ENCODE measurements at places on chromosomes 1 and 21.

GRCh38 chr1:156964441-156964840 is 44.0 kb downstream of the LRRC71 start:
- DNase-seq: no peak

GRCh38 chr1:32741413-32742198 is 39.0 kb upstream of the SYNC start:
- no peak for DNase-seq

DNA sequence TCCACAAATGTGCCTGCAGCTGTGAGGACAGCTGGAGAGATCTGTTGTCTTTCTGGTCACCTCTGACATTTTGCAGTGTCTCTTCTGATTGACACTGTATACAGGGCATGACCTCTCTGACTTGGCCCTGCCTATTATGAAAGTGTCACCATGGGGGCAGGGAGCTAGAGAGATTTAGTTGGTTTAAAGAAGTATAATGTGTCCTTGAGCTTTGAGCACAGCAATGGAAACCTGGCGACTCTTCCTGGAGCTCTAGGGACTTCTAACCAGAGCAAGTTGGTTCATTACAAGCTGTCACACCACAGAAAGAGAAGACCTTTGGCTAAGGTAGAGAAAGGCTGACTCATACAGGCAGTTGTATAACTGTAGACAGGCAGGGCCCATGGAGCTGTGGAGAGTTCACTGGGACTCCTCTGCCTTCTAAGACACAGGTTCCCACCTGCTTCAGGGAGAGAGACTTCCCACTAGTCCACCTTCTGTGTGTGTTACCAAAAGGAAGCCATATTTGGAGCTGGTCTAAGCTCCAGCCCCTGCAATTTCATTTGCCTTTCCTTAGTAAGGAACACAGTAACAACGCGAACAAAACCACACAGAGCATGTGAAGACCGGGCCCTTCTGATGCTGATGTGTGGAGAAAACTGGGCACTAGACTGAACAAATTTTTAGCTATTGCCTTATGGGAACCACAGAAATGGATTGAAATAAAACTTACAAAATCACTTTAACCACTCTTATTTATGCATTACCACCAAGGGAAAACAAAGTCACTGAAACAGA is 90.5 kb upstream of the ADAR start:
- no peak for DNase-seq

DNA sequence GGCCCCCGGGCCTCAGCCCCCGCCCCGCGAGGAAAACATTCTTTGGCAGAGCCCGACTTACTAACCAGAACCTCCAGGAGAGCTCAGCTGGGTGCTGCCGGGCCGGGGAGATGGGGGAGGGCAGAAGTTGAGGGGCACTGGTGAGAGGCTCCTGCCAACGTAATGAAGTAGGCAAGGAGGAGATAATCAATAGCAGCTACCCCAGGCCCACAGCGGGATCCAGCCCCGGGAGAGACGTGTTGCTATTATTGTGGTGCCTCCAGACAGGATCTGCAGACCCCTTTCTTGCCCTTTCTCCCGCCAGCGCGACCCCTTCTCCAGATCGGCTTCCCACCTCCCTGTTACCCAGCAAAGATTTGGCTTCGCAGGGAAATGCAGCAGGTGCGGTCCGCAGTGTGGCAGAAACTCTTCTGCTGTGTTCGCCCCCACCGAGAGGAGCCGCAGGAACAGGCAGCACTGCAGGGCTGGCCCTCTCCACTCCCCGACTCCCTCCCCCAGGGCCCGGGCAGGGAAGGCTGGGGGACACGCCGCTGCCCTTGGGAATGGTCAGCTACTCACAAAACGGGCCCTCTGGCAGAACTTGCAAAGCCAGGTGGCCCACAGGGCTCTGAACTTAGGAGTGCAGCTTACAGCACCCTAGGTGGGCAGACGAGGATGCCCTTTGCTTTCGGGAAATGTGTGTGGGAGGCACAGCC is 1.5 kb upstream of the KCNA2 start:
- DNase-seq: no peak

DNA sequence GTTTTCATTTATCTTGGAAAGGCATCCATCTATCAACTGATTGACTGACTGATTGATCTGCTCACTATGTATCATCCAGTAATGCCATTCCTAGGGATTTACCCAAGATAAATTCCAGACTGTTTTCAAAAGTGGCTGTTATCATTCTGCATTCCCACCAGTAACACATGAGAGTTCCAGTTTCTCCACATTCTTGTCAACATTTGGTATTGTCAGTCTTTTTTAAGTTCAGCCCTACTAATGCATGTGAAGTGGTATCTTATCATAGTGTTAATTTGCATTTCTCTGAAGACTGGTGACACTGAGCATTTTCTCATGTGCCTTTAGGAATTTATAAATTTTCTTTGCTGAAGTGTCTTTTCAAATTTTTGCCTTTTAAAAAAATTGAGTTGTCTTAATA is 99.6 kb downstream of the SIM2 start:
- DNase-seq: no peak

- no peak for DNase-seq
Measured at GRCh38 chr1:100942304-100943046, 46.6 kb downstream of the SLC30A7 start.

DNA sequence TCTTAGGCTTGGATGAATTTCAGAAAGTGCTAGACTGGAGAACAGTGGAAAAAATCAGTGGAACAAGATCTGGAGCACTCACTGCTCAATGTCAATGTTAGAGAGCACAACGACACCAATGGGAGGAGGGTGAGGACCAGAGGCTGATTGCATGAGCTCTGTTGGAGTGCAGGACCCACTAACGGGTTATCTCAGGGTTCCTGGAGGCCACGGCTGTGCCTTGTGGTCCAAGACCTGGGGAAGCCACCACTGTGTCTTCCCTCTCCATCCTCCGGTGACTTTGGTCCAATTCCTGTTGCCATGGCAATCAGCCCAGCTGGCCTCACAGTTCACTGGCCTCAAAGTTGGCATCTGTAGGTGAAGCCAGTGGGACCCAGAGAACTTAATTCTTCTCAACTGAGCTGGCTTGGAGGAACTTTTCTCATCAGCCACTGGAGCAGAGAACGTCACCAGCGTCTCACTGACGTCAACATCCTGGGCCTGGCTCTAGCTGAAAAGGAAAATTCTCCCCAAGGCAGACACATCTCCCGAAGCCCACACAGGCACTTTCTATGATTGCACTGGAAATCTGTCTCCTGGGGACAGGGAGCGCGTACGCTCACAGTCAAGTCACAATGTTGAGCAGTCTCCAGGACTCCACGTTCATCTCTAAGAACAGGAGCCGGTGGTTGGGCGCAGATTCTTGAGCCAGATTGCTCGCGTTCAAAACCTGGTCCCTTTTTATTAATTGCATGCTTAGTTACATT is 21.9 kb upstream of the GPR157 start:
- no peak for DNase-seq

DNA sequence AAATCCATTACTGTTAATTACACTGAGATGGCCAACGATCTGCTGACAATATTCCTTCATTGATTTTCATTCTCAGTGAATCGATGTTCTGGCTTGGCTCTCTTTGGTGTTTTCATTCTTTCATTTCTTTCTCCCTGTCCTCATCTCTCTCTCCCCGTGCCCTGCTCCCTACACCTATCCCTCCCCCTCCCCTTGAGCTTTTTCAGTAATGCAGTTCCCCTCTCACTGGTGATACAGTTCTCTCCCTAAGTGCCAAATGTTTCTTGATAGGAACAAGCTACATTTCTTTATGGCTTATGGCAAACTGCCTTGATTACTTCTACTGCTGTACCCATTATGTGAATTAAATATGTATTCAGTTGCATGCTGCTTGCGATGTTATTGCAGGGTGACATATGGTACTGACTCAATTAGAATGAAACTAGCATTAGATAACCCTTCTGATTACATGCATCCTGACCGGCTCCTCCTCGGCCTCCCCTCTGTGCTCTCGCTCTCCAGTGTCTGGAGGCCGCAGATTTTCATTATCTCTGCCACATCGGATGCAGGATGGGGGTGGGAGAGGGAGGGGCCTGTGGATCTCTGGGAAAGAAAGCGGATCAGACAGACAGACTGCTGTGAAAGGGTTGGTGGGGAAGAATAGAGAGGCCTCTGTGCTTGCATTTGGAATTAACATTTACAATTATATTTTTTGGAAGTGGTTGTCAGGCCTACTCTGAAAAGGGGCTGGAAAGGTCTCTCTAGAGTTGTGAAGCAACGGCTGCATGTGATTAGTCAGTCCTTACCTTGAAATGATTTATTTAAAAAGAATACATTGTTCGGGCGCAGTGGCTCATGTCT is 130.9 kb downstream of the PBX1 start:
- no peak for DNase-seq

DNA sequence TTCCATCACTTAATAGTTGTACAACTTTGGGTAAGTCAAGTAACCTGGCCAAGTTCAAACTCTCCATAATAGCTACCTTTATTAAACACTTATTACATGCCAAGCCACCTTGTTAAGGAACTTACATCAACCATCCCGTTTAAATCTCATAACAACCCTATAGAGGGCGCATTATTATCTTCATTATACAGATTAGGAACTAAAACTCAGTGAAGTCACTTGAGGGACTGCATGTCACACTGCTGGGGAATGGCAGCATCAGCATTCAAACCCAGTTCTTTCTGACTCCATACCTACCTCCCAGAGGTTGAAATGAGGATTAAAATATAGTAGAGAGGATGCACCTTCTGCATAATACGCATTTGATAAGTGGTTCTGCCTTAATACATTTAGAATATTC is 47.1 kb upstream of the PLA2G2C start:
- DNase-seq: no peak

DNA sequence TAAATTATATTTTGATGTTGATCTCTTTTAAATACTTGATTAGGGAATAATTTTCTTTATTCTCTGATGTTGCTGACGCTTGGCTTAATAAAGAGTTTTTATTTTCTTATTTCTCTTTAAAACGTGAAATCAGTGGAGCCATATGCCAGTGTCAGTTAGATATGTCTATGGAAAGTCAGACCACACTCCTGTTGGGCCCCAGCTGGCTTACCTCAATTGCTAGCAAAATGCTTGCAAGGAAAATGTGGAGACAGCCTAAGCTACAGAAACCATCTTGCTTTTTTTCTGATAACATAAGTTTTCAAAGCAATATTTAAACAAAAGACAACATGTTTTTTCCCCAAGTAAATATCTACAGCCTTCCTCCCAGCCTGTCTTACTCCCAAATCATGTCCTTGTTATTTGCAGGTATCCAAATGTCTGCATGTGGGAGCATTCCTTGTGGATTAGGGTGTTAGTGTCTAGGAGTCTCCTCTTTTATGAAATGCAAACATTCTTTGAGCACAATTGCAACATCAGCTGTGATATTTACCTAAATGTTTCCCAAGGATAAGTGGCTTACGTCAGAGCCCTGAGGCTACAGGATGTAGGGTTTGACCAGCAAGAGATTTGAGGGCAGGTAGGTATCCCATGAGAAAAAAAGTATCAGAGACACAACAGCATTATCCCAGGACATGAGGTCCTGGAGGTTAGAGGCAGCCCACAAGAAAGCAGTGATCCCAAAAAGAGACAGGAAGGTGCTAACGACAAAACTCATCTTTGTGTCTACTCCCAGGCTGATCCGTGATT is 117.2 kb upstream of the KCNJ15 start:
- no peak for DNase-seq

DNA sequence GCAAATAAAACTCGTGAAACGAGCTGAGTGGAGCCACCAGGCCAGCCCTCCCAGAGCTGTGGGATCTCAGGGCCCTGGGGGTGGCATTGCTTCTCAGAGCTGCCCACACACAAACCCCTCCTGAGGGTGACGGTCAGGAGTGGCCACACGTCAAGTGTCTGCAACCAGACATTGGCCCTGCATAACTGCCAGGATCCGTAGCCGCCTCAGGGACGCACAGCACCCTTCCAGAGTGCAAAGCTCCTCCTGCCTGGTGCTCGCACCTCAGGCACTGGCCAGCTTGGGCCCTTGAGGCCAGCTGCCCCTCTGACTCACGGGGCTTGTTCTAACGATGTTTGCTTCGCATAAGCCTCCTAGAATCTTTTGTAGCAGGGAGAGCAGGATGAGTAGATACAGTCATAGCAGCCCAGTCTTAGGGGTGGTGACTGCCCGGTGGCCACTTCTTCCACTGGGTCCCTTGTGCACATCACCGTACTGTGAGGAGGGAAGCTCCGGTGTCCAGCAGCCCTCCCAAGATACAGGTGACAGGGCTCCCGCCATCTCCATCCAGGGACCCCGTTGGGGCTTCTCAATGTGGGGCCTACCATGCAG is 5.0 kb downstream of the WNT3A start:
- no peak for DNase-seq

DNA sequence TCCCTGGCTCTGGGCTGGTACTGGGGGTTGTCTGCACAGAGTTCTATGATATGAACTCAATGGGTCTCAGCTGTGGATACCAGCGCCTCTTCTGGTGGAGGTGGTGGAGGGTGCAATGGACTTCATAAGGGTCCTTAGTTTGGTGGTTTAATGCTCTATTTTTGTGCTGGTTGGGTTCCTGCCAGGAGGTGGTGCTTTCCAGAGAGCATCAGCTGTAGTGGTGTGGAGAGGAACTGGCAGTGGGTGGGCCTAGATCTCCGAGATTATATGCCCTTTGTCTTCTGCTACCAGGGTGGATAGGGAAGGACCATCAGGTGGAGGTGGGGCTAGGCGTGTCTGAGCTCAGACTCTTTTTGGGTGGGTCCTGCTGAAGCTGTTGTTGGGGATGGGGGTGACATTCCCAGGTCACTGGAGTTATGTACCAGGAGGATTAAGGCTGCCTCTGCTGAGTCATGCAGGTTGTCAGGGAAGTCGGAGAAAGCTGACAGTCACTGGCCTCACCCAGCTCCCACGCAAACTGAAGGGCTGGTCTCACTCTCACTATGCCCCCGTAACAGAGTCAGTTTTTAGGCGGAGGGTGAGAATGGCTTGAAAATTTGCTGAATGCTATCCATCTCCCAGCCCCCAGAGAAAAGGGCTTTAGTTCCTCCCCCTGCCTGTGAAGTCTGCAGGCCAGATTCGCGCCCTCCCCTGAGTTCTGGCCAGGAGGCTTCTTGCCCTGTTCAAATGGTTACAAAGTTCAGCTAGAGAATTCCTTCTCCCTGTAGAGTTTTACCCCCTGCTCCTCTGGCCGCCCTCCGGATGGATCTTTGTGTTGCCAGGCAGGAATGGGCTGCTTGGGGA is 902.9 kb downstream of the LTN1 start:
- DNase-seq: no peak

GRCh38 chr1:199859491-199859933 is 168.0 kb upstream of the NR5A2 start:
- DNase-seq: no peak

- no peak for DNase-seq
Measured at GRCh38 chr1:197696372-197696771, 78.9 kb downstream of the DENND1B start.
